ENCODE measurements at places on chromosomes 12 and 14.

GRCh38 chr12:50314636-50315312 lies 31.5 kb upstream of the LIMA1 start:
- peak; percentile 49 for DNase-seq

DNA sequence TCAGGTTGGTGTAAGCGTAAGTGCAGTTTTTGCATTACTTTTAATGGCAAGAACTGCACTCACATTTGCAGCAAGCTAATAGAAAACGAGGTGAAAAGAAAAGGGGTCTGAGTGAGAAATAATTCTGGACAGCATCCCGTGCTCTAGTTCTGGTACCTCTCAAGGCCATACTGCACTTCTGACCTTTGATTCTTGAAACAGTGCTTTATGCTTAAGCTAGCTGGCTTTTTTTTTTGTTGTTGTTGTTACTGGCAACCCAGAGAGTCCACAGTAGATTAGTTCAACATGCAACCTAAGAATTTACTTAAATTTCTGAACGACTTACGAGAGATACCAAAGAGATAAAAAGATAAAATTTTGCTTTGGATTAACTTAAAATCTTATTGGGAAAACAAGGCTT lies 75.2 kb upstream of the PRKD1 start:
- DNase-seq = no peak

GRCh38 chr12:120489018-120489417 lies 6.9 kb upstream of the DYNLL1 start:
- no peak for DNase-seq

DNA sequence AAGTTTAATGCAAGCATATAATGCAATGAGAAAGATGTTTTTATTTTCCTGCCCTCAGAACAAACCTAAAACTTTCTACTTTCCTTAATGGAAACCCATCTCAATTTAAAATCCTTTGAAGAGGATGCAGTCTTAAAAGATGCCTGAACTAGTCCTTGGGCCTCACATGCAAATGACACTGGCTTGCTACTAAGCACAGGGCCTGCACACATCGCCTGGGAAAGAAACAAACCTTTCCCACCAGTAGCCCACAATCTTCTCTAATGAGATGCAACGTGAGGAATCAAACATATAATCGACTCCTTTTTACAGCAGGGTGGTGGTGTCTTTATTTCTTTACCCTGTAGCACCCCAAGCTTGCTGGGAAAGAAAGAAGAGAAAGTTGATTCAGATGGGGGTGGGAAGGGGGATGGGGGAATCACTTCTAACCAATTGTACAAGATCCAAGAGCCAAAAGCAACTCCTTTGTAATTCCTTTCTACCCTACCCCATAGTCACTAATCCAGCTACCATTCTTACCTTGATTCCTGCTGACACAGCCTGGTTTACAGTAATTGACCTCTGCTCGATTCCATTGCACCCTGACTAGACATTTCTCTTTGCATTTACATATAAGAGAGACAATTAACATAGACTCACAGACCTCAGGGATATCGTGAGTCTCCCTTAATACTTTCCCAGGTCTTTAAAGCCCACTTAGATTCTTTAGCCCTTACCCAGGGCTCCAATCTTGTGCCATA lies 69.5 kb upstream of the FERMT2 start:
- no peak for DNase-seq

DNA sequence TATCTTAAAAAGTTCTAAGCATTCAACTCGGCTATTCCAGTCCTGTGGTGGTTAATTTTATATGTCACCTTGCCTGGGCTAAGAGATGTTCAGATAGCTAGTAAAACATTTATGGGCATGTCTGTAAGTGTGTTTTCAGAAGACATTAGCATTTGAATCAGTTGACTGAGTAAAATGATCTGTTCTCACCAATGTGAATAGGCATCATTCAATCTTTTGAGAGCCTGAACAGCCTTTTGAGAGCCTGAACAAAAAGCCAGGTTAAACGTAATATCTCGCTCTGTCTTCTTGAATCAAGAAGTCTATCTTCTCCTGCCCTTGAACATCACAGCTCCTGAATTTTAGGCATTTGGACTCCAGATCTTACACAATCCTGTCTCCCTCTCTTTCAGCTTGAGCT lies 1266.1 kb downstream of the LRFN5 start:
- DNase-seq = no peak

DNA sequence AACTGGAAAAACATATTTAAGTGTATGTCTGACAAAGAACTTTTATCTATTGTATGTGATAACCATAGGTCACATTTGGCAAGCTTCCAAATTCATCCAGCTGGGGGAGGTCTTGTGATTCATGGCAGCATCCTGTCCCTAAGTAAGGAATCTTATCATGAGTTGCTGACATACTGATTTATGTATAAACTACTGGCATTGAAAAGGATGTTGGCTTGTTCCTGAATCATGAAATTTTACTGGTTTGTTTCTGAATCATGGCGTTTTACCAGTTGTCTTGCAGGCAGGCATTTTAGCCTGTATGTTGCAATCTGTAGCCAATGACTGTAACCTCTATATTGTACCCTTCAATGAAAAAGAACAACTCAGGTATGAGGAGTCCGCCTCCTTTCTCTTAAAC lies 244.8 kb downstream of the IPO8 start:
- peak; percentile 20 for DNase-seq

- no peak for DNase-seq
Observed at GRCh38 chr14:64734990-64735389, 30.8 kb downstream of the PLEKHG3 start.

DNA sequence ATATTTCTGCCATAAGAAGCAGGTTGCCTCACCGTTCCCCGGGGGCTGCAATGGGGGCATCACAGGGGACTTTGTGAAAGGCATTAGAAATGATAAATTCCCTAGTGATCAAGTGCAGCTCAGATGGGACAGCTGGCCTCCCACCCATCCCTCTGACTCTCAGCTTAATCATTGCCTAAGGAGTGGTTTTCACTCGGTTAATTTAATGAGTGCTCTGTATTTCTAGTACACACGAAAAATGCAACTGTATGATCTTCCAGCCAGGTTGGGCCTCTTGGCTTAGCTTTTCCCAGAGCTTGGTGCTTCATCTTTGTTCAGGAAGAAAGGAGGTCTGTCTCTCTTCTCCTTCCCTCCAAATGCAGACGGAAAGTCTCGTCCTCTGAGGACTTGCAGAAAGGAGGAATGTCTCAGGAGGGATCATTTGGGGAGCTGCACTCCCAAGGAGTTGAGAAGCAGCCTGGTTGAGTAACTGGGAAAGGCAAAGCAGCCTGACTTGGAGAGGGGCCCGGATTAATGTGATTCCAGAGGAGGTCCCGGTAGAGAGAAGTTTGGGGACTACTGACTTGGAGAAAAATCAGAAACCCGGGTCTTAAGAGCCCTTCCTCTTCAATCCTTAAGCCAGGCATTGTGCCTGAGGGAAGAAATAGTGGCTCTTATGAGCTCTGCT lies 7.2 kb downstream of the CD9 start:
- DNase-seq = no peak

GRCh38 chr12:84874125-84874824 lies 38.3 kb downstream of the SLC6A15 start:
- peak; percentile 60 for DNase-seq

DNA sequence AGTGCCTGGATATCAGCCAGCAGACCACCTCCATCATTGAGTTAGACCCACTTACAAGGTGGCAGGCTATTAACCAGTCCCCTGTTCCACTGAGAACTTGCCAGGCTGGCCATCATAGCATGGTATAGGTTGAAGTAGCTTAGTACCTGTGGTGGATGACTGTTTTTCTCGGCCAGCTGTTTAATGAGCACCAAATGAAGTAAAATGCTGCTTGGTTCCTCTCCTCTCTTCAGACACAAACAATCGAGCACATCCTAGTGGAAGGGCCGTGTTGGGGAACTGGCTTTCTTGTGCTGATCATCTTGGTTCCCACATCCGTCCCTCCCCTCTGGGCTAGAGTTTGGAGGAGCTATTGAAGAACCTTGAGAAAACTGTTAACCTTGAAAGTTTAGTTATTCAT lies 486.2 kb downstream of the RAD51B start:
- no peak for DNase-seq

DNA sequence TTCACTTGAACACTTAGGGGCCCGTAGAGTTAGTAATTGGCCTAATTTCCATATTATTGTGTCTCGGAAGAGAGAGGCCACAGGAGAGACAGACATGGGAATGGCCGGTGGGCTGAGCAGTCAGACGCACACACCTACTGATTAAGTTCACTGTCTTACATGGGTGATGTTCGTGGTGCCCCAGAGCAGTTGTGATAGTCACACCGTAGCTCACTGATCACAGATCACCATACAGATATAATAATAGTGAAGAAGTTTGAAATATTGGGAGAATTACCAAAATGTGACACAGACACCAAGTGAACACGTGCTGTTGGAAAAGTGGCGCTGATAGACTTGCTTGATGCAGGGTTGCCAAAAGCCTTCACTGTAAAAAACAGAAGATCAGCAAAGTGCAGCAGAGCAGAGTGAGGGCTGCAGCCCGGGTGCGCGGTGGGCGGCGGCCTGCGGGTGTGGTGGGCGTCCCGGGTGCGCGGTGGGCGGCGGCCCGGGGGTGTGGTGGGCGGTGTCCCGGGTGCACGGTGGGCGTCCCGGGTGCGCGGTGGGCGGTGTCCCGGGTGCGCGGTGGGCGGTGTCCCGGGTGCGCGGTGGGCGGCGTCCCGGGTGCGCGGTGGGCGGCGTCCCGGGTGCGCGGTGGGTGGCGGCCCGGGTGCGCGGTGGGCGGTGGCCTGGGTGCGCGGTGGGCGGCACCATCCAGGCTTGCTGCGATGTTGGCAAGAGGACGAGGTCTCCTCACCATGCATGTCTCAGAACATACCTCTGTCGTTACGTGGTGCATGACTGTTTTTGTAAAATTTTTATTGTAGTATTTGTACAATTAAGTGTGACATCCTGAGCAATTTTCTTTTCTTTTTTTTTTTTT lies 34.3 kb upstream of the TEX22 start:
- DNase-seq = peak; percentile 80

DNA sequence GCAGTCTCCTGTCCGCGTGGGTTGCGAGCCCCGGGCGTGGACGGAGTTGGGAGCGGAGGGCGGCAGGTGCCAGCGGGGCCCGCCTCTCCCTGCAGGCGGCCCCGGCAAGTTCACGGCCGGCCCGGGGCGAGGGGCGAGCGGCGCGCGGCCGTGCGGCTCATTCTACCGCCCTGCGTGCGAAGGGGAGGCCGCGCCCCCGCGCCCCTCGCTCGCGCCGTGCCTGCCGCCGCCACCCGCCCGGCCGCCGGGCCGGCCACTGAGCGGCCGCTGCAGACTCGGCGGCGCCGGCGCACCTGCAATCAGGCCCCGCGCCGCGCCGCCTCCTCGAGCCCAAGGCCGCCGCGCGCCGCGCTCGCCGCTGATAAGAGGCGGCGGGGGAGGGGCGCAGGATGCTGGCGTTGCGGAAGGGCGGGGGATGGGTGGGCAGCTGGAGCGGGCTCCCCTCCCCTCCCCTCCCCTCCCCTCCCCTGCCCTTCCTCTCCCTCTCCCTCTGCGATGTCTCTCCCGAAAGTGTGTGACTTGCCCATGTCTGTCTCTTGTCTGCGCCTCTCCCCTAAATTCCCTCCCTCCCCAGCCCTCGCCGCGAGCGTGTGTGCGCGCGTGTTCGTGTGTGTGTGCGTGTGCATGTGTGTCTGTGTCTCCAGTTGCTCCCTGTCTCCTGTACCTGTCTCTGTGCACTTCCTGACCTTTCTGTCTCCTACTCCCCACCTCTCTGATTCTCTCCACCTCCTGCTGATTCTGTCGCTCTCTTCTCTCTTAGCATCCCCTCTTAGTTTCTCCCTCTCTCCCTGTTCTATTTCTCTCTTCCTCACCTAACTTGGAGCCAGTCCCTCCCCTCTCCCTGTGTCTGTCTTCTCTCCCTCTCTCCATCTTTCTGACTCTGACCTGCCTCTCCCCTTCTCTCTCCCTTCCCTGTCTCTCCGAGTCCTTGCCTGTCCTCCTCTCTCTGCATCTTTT lies 768.1 kb upstream of the TBX3 start:
- no peak for DNase-seq

DNA sequence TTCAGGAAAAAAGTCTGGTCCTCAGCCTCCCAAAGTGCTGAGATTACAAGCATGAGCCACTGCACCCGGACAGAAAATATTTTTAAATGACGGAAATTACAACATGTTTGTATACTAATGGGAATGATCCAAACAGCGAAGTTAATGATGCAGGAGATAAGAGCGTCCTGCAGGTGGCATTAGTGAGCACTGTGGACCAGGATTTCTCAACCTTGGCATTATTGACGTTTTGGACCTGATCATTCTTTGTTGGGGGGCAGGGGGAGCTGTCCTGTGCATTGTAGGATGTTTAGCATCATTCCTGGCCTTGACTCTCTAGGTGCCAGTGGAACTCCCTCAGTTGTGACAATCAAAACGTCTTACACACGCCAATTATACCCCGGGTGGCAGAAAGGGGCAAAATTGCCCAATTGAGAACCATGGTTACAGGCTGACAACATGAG lies 34.1 kb downstream of the SCFD1 start:
- DNase-seq = peak; percentile 59

- DNase-seq = peak; percentile 14
Observed at GRCh38 chr12:116642683-116643082, 83.5 kb downstream of the MAP1LC3B2 start.

GRCh38 chr12:52250048-52250990 lies 17.3 kb downstream of the KRT7 start:
- DNase-seq = no peak

- peak; percentile 58 for DNase-seq
Observed at GRCh38 chr12:8065991-8066594, at the start of gene C3AR1. C3AR1 (minus strand) TSS chr12:8066359; CDS start chr12:8060185, 6,174 bp downstream.

- no peak for DNase-seq
Observed at GRCh38 chr14:32513571-32514009, 184.5 kb downstream of the AKAP6 start.

GRCh38 chr14:55577229-55577628 lies 2.8 kb upstream of the KTN1 start:
- no peak for DNase-seq

GRCh38 chr14:56339855-56340701 lies 221.9 kb downstream of the PELI2 start:
- peak; percentile 90 for DNase-seq

- no peak for DNase-seq
Observed at GRCh38 chr14:75514673-75515628, 7.3 kb upstream of the BATF start.

GRCh38 chr14:93970965-93971634 lies 5.3 kb downstream of the ASB2 start:
- no peak for DNase-seq

GRCh38 chr12:123119808-123120207 lies 31.1 kb downstream of the PITPNM2 start:
- no peak for DNase-seq

GRCh38 chr12:117742721-117743120 lies 226.1 kb downstream of the KSR2 start:
- no peak for DNase-seq

- DNase-seq = no peak
Observed at GRCh38 chr12:72511498-72511897, 239.3 kb downstream of the TRHDE start.

- no peak for DNase-seq
Observed at GRCh38 chr14:90583427-90583826, 186.6 kb downstream of the CALM1 start.

- DNase-seq = no peak
Observed at GRCh38 chr12:1744932-1745331, 54.1 kb downstream of the ADIPOR2 start.

GRCh38 chr12:27864521-27864920 lies 84.5 kb upstream of the MANSC4 start:
- no peak for DNase-seq

Measured in hematopoietic multipotent progenitor cell treated with erythropoietin and hydrocortisone succinate and interleukin-3 and kit ligand, for 8 days (in vitro differentiated cells).